EL (cell line): ENCODE measurements at places on chromosomes 16 and 17.
A peak's percentile ranks its signal among the peaks of the same experiment; 100 is the strongest.

GRCh38 chr16:88428616-88429386 is 24.3 kb upstream of the ZFPM1 start:
- no peak for DNase-seq

- DNase-seq = no peak
These were observed 4.2 kb downstream of the TOB1 start for GRCh38 chr17:50861822-50862528.

DNA sequence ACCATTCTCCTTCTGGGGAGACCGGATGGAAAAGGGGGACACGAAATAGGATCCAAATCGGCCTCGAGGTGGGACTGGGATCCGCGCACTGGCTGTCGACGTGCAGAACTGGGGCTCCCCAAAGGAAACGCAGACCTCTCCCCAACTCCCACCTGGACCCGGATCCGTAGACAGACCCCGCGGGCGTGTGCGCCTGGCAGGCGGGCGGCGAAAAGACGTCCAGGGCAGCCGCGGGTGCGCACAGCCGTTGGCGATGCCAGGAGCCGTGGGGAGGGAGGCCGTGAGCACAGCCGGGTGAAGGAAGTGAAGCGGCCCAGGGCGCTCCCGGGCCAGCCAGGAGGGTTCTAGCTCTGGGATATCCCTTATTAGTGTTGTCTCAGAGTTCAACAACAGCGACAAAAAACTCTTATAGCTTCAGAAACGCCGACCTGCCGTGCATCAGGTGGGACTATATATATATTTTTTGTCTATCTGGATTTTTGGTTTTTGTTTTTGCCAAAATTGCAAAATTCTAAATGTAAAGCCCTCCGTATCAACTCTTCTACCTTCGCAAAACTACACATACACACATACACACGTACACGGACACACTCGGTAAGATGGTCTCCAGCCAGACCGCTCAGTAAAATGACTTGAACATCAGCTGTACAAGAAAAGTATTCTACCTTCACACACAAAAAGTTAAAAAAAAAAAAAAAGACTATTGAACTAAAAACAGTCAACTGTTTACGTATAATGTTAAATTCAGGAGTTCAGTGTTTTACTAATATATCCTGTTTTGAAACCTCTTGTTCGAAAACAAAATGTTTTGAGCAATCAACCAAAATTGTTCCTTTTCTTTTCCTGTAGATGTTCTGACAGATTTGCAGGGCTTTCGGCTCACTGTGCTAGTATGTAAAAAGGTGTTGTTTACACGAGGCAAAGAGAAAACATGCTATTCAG is 5.2 kb upstream of the AATF start:
- DNase-seq = no peak

- no peak for DNase-seq
These were observed 17.7 kb upstream of the CDH15 start for GRCh38 chr16:89153848-89154271.

GRCh38 chr16:35637683-35638082 is 2178.3 kb downstream of the TP53TG3F start:
- no peak for DNase-seq

DNA sequence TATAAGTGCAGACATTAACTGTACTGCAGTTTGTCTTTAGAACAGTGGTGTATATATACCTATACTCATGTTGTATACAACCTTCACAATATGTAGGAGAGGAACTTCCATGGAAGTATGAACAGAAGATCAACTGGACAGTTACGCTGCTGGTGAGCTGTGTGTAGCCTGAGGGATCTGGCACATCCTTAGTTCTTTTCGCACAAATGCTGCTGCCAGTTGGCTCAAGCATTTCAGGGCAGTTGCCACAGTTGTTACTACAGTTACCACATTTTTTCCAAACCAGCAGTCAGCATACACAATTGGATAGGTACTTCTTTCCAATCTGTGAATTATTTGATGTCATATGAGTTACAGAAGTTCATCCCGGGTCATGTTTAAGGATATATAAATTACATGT is 539.6 kb upstream of the HSBP1 start:
- DNase-seq = no peak

GRCh38 chr17:51818777-51819176 is 339.7 kb downstream of the CA10 start:
- no peak for DNase-seq

GRCh38 chr16:17230932-17231581 is 239.7 kb downstream of the XYLT1 start:
- no peak for DNase-seq

DNA sequence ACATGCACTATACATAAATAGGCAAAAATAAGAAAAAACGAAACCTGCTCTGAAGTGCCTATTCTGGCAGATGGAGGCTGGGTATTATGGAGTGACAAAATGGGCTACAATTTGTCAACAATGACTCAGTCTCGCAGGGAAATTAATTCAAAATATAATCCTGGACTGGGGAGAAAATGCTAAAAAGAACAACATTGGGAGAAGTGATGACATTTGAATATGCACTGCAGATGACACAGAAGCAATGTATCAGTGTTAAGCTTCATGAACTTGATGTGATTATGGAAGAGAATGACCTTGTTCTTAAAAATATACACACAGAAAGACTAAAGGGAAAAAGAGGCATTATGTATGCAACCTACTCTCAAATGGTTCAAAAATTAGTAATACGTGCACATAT is 74.8 kb upstream of the PSMD7 start:
- DNase-seq = no peak

DNA sequence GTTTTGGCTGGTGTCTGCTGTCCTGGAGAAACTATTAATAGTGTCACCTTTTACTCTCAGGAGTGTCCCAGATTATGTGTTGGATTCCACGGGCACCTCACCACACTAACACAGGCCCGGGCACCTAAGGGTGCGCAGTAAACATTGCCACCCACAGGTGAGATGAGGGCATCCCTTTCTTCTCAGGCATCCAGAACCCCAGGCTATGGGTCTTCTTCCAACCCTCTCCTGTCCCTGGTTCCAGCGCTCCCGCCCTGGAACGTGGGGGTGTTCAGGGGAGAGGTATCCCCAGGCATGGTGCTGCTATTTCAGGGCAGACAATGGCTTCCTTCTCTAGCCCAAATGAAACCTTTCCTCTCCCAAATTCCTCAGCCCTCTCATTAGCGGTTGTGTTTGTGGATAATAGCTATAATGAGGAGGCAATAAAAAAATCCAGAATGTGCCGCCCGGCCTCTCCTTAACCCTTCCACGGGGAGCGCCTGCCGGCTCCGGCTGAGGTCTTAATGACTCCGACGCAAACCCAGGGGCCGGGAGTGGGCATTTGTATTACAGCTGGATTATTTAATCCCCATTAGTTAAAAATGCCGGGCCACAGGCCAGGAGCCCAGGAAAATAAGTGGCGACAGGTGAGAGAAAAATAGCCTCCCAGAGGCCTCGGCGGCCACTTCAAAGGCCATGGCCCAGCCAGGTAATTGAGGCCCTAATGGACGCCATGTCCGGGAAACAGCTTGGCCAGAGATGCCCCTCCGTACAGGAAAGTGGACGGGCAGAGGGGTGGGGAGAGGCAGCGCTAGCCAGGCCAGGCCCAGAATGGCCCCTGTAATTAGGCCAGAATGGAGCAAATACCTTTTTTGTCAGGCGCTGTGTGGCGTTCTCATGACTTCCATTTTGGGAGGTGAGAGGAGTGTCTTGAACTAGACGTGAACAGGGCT is 102.8 kb downstream of the IRX5 start:
- DNase-seq = no peak

DNA sequence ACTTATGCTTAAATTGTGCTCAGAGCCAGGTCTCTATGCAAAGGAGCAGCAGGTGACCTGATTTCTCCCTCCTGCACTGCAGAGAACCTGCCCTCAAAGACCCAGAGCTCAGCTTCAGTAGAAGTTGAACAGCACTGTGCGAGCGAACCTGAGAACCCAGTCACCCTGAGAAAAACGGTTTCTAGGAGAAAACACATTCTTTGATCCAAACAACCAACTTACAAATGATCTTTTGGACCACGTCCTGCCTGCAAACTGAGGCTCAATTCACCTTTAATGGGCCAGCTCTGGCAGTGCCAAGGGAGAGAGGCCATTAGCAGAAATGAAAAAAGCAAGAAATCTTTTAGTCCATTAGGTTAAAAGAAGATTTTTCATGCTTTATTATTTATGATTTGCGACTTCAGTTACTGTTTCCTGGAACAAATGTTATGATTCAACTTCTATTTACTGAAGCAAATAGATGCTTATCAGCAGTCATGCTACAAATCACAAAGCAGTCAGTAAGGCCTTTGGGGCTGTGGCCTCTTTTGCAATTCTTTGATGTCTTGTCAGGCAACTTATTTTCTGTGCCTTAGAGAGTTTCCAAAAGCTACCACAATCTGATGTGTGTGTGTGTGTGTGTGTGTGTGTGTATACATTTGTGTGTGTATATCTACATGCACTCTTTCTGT is 65.7 kb upstream of the LRRC37A3 start:
- DNase-seq = peak; percentile 45

DNA sequence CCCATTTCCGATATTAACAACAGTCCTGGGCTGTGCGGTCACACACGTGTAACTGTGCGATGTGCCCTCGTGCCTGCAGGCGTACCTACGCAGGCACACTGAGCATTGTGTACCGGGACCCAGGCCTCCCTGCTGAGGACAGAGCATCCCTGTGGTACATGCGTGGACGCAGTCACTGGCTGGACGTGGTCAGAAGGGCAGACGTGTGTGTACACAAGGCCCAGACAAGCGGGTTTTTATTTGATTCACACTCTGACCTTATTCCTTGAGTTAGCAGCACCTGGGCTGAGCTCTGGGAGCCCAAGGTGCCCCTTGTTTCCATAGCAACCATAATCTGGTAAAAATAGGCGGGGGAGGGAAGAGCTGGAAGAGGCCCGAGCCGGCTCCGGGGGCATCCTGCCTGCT is 19.5 kb downstream of the RAP1GAP2 start:
- no peak for DNase-seq

- DNase-seq = no peak
These were observed 105.5 kb downstream of the SPAG9 start for GRCh38 chr17:51015145-51015558.

- peak; percentile 30 for DNase-seq
These were observed 151.1 kb upstream of the GSE1 start for GRCh38 chr16:85461814-85462713.

DNA sequence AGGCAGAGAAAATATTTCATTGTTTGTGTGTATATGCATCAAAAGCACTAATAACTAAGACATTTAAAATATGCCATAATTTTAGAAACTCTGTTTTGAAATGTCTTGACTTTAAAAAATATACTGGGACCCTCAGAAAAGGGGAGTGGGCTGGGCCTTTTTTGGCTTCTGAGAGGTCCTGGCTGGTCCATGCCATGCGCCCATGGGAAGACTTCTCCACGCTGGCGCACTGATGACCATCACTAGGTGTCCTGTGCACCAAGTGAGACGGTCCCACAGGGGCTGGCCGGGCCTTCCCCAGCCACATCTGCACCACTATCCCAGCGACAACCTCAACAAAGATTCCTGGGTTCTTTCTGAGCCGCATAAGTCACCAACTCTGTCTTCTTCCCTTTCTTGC is 27.0 kb upstream of the WFIKKN2 start:
- DNase-seq = no peak

GRCh38 chr16:22186517-22186916 is 19.6 kb upstream of the EEF2K start:
- no peak for DNase-seq
